Stimulated activated CD8-positive, alpha-beta memory T cell treated with anti-CD3 and anti-CD28 coated beads, Interleukin-4, amount 100 ng/mL, for 48 hours (primary cell): ENCODE measurements at places on chromosomes 5 and 9.

GRCh38 chr9:135478829-135479468, 633 bp upstream of the PPP1R26 start:
- DNase-seq = no peak

DNA sequence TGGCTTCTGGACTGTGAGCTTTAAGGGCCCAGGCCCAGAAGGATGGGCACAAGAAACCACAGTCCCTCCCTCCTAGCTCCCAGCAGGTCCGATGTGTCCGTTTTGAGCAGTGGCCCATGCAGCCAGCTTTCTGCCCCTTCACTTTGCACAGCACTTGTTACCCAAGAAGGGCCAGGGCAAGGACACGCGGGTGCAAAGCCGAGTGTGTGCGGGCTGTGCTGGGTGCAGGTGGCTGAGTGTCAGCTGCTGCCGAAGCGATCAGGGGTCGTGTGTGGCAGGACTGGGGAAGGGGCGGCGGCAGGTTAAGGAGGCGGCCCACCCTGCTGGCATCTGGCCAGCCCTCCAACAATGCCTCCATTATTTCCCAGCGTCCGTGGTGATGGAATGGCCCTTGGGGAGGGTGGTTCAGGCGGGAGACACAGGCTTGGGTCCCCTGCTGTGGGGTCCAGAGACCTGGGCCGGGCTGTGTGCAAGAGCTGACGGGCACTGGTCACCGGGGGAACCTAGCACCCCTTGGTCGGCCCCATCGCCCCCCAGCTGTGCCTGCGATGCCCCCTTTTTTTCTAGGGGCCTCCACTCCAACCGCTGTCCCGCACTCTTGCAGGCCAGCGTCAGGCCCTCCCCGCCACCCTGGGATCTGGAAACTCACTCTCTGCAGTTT, 653 bp downstream of the LHX3 start:
- DNase-seq = no peak

DNA sequence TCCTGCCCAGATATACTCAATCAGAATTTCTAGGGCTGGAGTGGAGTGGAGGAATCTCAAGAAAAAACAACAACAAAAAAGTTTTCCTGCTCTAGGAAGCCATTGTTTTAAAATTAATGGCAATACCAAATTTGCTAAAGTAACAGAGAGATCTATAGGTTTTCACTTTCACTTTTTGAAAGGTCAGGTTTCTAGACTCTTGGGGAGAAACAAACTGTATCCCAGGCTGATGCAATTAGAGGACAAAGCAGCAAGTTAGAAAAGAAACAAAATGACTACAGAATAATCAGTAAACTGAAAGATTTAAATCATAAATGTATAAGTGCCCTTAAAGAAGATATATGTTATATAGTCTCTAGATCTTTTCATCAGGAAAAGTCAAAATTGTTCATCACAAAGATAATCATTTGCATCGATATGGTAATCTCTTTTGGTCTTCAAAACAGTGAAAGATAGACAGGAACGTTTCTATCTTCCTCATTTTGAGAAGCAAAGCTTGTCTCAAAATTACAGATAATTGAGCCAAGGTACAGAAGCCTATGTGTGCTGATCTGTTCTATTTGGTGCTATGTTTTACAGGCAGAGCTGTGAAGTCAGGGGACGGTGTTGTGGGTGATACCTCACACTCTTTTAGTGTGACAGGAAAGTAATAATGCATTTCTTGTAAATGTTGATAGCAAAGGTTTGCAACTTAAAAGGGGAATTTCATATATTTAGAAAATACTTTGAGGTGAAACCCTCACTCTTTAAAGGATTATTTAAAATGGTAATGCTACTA, 1746.6 kb upstream of the C9orf72 start:
- no peak for DNase-seq

GRCh38 chr5:36641431-36641830, 35.0 kb downstream of the SLC1A3 start:
- DNase-seq = no peak

GRCh38 chr5:128537221-128537999, 635 bp downstream of the FBN2 start:
- DNase-seq = no peak

DNA sequence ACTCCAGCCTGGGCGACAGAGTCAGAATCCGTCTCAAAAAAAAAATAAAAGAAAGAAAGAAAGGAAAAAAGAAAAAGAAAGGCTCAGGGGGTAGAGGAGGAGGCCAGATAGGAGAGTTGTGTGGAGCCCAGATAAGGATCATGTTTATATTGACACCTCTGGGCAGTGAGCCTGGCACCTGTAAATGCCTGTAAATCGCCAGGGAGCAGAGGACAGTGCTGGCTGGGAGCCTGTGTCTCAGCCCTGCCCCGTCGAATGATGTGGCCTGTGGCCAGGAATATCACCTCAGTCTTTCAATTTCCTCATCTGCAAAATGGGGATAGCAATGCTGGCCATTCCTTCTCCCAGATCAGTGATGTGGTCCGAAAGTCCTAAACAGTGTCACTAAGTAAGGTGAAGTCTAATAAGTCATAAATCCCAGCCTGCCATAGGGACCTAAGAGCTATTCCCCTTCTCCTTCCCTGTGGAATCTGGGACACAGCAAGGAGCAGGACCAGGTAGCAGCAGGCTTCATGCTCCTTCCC, 10.3 kb upstream of the ABO start:
- no peak for DNase-seq

DNA sequence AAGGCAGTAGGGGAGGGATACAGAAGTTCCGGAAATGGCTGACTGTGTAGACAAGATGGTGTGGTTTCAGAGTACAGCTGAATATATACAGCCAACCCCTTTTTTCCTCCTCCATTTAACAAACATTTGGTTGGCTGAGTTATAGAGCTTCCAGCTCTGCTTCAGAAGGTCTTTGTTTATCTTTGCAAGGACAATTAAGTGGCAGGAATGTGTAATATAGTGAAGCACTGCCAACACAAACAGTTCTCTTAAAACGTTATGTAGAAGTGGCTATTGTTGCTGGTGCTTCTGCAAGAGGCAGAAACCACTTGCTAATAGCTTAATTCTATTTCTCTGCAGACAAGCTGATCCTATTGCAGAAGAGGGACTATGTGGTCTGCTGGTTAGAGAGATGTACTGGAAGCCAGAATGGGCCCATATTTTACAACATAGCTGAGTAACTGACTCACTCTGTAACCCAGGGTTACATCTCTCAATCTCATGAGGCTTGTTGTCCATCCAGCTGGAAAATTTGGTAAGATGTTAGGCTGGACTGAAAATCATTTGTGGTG, 62.7 kb upstream of the OSMR start:
- DNase-seq = no peak

DNA sequence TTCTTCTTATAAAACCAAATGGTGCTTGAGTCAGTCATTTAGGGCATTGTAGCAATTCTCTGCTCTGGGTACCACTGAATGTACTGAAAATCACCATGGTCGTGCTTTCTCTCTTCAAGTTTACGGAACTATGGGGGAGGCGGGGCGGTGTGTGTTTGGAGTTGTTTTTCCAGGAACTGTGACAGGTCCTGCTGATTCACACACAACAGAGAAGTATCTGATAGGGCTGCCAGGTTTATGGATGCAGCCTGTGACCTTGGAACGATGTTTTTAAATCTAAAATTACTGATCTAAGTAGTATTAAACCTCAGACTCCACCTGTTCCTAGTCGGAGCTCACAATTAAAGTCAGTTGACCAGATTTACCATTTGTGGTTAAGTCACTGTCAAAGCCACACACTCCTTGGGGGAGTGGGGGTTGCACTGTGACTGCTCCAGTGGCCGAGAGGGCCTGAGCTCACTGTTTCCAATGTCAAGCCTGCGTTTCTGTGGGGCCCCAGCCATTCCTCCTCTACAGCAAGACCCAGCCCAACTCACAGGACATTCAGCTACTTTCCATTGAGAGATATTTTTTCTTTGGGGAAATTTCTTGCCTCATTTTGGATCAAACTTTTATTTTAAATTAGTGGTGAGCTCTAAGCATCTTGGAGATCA, 44.4 kb downstream of the GADD45G start:
- DNase-seq = no peak

- DNase-seq = no peak
Observed at GRCh38 chr9:108894225-108894997, 32.3 kb downstream of the ACTL7A start.

DNA sequence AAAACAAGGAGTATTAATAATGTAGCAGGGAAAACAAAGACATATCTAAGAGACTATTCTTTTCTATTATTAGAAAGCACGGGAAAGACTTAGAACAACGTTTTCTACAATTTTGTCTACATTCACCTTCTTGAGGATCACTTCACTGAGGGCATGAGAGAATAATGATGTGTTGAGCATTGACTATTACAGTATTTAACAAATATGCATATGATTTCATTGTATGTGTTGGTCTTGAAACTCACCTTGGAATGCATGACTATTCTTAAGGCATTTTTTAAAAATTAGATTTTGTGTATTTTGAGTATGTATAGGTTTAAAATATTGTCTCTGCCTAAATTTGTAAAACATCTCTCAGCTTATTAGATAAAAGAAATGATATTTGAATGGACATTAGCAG, 1.2 kb downstream of the FSD1L start:
- no peak for DNase-seq

- DNase-seq = no peak
Observed at GRCh38 chr5:79416499-79416898, 97.4 kb downstream of the HOMER1 start.

- no peak for DNase-seq
Observed at GRCh38 chr9:69445251-69445650, 120.2 kb downstream of the ENTREP1 start.

DNA sequence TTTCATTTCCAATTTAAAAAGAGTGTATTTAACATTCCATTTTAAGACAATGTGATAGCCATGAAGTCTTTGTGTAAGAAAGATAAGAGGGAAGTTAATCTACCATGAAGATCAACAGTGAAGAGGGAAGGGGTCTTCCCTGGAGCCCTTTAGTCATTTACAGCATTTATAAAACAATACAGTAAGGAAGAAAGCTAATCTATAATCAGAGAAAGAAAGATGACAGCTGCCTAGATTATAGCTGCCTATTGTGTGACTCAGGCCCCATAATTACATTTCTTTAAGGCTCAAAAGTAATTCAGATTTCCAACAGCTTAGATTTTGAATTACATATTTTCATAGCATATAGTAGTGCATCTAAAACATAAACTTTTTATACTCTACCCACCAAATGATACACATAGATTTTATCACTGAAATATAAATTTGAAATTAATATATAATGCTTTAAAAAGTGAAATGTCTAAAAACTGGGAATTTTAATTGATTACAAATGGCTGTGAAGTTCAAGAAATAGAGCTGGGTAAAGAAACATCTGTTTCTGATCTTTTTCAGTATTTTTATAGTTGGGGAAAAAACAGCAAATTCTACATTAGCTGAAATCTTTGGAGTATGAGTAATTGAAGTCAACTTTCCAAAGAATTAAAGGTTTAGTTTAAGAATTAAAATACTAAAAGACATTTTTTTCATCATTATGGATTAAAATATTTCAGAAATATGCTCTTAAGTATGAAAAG, 89.6 kb downstream of the RIC1 start:
- DNase-seq = no peak

- no peak for DNase-seq
Observed at GRCh38 chr9:103319979-103320378, 324.8 kb downstream of the CYLC2 start.

DNA sequence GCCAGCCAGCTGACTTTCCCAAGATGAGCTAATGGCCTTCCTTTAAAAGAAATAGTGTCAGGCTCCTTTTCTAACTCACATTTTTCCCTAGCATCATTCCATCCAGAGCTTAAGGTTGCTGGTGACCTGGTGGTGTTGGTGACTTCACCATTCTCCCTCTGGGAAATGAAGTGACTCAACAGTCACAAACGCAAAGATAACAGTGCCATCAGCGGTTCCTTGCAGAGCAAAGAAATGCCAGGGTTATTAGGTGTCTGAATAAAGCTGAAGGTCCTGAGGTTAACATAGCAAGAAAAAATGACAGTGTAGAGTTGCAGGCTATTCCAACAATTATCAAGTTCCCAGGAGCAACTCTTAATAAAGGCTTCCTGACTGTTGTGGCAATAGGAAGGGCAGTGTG, 111.8 kb upstream of the SLC44A1 start:
- DNase-seq = no peak

DNA sequence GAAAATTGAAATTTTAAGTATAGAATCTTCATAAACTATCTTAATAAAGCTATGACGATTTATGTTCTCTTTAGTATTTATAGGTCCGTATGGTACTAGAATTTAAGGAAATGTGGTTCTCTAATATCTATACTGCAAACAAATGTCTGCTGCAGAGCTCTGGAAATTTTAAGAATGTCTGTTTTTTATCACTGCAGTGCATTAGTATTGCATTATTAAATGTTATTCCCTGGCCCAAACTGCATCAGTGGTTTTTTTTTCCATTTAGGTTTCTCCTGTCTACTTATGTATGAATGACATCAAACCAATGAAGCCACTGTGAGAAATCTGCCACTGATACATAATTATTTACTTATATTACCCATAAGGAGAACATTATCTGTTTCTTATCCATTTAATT, 211.4 kb upstream of the CD180 start:
- no peak for DNase-seq

DNA sequence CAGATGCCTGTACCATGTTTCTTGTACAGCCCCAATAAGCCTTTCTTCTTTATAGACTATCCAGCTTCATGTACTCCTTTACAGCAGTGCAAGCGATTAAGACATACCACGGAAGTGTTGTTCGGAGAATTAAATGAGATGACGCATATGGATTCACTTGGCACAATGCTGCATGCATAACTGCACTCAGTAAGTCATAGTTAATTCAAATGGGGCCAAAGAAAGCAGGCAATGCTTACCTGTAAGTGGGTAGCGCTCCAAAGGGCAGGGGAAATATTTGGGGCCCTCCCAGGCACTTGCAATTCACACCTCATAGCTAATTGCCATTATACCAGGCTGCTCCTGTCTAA, 7.7 kb upstream of the ADRA1B start:
- DNase-seq = no peak

DNA sequence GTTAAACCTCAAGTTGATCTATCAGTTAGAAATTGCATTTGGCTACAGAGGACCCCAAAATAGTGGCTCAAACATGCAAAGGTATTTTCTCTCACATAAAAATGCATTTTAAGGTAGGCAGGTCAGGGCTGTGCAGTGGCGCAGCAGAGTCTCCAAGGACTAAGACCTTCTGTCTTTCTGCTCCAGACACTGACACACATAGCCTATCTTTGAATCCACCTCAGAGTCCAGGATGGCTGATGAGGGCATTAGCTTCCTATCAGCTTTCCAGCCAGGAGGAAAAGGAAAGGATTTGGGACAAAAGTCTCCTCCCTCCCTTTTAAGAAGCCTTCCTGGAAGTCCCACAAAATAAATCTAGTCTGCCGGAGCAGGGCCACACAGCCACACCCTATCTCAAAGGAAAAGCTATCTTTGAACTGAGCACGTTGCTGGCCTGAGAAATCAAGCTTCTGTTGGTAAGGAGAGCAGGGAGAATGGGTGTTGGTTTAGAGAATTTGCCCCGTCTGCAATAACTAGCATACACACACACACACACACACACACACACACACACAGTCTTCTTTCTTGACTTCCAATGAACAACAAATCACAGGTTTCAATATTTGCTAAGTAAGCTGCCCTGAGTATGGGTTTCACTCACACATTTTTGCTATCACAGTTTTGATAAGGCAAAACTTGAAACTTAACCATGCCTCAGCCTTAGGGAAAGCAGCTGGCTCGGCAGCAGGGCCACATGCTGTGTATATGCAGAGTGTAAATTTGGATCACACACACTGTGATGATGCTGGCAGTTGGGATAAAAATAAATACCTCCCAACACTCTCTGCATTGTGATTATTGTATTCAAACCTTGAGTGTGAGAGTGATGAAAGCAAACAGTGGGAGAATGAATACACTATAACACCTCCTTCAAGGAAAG, 116.6 kb upstream of the MAP3K1 start:
- DNase-seq = no peak

- no peak for DNase-seq
Observed at GRCh38 chr5:174547814-174548213, 176.6 kb upstream of the MSX2 start.

GRCh38 chr5:157520911-157521703, 54.5 kb downstream of the ADAM19 start:
- no peak for DNase-seq
